ENCODE measurements at places on chromosomes 6 and 20.

- DNase-seq = no peak
Measured at GRCh38 chr20:15061955-15062354, 724.5 kb upstream of the FLRT3 start.

- peak; percentile 71 for DNase-seq
Measured at GRCh38 chr6:32796848-32797776, 19.7 kb downstream of the HLA-DOB start.

- DNase-seq = no peak
Measured at GRCh38 chr6:35024551-35025054, 116.5 kb downstream of the TCP11 start.

- DNase-seq = no peak
Measured at GRCh38 chr6:113287396-113287795, 569.7 kb upstream of the MARCKS start.

All from stimulated activated CD8-positive, alpha-beta memory T cell treated with anti-CD3 and anti-CD28 coated beads, Interleukin-7, amount 100 ng/mL, for 24 hours (primary cell).